ENCODE measurements at places on chromosomes 1 and 21.

DNA sequence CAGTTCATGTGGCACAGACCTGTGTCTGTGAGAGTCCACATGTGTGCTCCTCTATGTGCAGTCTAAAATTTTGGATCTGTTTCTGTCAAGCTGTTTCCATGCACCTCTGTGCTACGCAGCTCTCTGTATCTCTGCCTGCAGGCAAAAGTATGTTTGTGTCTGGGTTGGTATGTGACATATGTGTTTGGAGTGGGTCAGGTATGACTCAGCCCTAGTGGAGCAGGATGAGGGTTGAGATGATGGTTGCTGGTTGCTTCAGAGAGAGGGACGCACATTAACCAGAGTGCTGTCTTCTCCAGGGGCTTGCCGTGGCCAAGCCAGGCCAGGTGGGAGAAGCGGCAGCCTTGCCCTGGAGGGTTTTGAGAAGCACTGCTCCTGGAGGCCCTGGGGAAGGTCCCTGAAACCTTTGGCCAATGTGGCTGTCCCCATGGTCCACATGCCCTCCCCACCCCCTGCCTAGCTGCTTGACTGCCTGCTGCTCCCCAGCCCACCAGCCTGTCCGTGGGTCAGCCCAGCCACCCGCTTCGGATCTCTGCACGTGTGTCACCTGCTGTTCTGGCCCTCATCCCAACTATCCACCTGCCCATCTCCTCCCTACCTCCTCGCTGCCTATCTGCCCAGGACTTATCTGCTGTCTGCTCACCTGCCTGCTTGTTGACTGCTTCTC, 4.1 kb upstream of the EVA1B start:
- no peak for DNase-seq

DNA sequence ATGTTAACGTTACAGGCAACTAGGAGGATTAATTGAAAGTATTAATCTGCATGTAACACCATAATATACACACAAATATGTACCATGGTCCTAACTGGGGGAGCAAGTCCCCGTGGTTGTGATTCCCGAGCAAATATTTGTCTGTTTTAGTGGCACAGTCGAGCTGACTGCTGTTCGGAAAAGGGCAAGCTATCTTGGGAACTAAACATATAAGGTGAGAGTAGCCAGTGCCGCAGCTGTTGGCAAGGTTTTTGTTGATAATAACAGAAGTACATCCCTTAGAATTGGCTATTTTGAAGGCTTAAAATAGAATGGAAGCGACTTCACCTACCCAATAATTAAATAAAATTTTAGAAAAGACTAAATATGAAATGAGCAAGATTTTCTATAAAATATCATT, 45.5 kb downstream of the UCHL5 start:
- no peak for DNase-seq

- no peak for DNase-seq
These were observed 9.3 kb upstream of the IKBKE start for GRCh38 chr1:206460836-206461426.

- DNase-seq = no peak
These were observed 55.7 kb downstream of the CAPZB start for GRCh38 chr1:19429611-19430010.

- DNase-seq = no peak
These were observed 487.3 kb downstream of the SIPA1L2 start for GRCh38 chr1:232142403-232143314.

DNA sequence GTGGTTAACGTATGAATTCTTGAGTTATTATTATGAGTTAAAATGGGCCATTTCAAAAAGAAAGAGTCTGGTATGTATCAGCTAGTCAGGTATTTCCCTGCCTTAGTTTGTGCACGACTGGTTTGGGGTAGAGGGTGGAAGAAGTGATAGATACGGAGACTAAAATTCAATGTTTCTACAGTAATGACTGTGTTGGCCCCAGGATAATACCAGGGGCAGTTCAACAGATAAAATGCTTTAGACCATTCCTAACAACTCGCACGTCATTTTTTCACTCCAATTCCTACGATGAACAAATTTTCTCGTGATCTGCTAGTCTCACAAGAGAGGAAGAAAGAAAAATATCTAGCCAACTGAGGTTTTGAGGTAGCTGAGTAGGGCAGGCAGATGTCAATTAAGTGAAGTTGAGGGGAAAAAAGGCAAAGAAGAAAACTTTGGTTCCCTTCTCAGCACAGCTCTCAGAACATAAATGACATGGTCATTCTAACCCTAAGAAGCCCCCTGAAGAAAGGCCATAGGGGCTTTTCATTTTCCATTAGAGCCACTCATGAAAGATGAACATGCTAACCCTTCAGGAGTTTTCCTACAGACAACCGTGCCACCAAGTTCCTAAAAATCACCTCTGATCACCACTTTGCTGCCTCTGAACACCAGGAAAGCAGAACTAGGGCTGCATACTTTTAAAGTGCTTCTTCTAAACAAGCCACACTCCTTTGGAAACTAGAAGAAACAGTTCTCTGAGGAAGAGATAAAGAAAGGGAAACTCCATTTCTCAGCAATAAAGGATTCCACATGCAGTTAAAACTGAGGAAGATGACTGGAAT, 5.6 kb downstream of the MCOLN2 start:
- DNase-seq = no peak

DNA sequence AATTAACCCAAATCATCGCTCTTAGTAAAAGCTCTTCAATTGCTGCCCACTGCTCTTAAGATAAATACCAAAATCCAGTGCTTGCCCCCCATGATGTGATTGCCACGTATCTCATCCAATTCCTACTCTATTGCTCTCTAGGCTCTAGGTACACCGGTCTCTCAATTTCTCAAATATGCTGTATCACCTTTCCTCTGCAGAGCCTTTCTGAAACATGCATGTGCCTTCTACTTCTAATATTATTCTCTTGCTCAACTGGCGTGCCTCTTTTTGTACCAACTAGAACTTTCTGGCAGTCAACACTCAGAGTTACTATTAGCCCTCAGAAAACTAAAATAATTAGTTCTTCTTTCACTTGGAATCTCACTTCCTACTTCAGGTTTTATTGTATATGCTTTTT, 111.7 kb upstream of the LBR start:
- no peak for DNase-seq

DNA sequence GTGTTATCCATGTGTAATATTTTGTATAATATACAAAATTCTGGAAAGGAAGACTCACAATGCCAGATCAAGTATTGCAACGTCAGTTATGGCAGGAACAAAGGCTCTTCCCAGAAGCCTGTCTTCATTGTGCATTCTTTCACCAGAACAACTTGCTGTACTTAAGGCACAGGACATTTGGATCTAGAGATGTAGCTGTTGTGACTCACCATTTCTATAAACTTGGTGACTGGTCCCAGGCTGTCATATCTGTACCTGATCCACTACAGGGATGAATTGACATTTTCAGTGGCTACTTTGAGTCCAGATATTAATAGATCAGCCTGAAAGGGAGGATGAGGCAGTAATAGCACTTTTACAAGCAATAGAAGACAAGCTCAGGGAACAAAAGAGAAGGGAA, 299.8 kb downstream of the DISC1 start:
- no peak for DNase-seq

DNA sequence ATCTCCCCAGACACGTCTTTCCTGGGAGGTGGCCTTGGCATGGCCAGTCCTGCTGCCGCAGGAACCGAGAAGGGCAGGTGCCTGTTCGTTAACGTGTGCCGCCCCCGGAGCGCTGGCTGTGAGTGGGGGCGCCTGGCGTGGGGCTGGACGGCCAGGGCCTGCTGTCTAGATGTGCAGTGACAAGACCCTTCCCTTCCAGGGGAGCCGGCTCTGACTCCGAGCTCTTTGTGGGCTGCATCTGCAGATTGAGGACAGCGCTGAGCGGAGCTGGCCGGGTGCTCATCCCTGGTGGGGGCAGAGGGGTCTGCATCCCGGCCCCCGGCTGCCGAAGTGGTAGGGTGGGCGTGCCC, 13.0 kb downstream of the COL18A1 start:
- DNase-seq = no peak

GRCh38 chr1:207069061-207069460, 16.0 kb downstream of the PFKFB2 start:
- DNase-seq = no peak

DNA sequence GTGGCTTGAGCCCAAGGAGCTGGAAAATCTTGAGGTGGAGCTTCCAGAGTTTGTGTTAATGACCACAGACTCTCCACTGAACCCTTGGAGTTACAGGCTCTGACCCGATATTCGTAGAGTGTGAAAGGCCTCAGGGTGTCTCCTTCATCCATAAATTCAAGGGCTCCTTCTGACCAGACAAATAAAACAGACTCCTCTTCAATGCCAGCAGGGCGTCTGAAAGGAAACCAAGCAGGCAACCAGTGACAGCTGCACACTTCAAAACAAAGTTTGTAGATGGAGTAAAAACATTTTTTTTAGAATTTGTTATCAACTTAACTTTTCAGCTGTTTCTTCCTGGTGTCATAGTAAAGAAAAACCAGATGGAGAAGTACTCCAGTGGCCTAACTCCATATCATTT, 161.1 kb downstream of the KCTD3 start:
- DNase-seq = no peak

GRCh38 chr1:59733443-59734141, 81.2 kb upstream of the HOOK1 start:
- DNase-seq = no peak

- no peak for DNase-seq
These were observed 5.2 kb downstream of the ELF3 start for GRCh38 chr1:202015662-202015937.

- DNase-seq = no peak
These were observed 23.3 kb downstream of the NGF start for GRCh38 chr1:115314765-115315164.

DNA sequence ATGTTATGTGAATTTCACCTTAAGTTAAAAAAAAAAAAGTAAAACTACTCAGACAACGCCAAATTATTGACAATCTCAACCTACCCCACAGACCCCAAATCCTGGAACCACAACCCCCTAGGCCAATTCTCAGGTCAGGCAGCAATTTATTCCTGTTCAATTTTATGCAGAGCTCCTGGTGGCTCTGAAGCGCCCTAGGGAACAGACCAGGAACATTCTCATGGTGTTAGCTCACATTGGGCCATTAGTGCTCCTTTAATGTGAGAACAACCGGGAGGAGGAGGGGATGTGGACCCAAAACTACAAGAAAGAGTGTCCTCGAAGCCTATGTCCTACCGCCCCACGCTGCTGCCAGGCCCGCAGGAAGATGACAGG, 403 bp upstream of the PSEN2 start:
- DNase-seq = no peak

DNA sequence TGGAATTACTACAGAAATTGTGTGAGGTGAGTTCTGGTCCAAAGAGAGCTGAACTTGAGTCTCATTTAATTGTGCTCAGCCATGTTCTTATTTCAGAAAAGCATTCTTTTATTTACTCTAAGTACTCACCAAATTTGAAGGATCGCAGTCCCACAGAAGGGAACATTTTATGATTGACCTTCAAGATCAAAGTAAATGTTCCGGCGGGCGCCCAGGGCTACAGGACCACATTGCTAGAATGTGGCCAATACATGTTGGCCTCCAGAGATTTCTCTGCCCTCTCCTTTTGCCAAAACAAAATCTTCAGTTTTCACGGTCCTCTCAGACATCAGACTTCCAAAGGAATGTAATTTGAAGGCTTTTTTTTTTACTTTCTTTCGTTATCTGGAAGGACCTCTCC, 237.8 kb downstream of the FMN2 start:
- DNase-seq = no peak

- no peak for DNase-seq
These were observed 51.8 kb upstream of the GFI1 start for GRCh38 chr1:92538413-92539061.

DNA sequence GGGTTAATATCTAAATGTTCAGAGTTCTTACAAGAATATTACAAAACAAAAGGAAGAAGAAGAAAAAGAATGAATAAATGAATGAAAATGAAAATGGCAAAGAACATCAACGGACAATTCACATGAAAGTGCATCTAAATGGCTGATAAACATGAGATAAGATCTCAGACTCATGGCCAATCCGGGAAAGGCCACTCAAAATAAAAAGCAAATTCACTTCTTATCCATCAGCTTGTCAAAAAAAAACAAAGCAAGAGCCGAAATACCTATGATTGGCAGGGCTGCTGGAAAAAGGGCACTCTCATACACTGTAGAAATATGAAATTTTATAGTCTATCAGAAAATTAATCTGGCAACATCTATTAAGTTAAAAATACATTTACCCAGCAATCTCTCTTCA, 103.6 kb upstream of the EDEM3 start:
- no peak for DNase-seq

DNA sequence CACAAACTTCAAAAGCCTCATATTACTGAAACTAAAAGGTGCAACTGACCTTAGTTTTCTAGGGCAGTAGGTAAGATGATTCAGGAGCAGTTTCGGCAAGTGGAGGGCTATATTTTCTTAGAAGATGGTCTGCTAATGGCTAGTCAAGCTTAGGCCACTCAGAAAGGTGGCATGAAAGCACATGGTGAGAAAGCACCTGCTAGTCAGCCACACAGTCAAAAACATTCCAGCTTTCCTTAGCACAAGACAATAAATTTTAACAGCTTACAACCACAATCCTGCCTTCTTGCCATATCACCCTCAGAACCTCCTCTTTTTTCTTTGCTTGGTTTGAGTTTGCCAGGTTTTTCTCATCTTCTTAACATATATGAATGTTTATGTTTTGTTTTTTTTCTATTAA, 81.1 kb upstream of the SLFNL1 start:
- DNase-seq = no peak

DNA sequence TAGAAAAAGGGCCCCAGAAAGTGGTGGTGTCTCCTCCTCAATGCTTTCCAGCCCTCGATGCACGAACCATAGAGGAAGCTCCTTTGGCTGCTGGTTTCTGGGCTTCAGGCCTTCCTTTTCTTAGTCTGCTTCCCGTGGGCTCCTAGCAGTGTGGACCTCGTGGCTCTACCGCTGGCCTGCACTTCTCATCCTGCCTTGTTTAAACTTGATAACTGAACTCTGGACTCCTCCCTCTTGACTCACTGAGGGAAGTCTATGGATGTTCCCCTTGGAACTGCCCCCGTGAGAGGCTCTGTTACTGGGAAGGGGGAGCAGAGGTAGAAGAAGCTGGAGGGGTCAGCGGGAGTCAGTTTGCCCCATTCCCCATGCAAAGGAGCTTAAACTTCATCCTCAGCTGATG, 75.3 kb upstream of the WDR26 start:
- no peak for DNase-seq

DNA sequence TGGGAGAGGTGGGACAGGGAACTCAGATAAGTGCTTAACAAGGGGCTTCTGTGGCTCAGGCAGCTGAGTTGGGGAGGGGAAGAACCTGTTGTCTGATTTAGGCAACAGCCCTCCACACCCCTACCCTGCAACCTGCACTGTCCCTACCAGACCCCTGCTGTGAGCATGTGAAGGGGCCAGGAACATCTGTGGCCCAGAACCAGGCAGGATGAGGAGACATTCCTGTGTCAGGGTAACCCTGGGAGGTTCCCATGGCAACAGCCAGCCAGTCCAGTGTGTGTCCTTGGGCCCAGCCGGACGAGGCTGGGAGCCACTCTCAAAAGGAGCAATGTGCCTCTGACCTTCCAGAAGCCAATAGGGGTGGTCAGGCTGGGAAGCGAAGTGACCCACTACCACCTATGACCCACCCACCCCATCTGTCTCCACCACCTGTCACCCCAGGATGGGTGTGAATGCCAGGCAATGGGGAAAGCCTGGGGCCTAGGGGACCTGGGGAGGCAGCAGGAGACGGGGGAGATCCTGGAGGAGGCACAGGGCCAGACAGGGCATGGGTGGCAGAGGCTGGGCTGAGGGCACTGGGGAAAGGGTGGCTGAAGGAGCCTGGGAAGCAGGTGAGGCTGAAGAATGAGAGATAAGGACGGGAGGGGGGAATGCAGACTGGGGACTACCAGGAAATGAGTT, 5.0 kb upstream of the PMVK start:
- no peak for DNase-seq

- DNase-seq = no peak
These were observed 91.6 kb upstream of the SAMD11 start for GRCh38 chr1:832136-832535.

GRCh38 chr1:89951766-89952604, 42.9 kb upstream of the ZNF326 start:
- DNase-seq = no peak

Data from BE2C (cell line).